ENCODE measurements at places on chromosomes 1 and 21.
A peak's percentile ranks its signal among the peaks of the same experiment; 100 is the strongest.

GRCh38 chr1:86084998-86085397 is 71.6 kb downstream of the COL24A1 start:
- no peak for DNase-seq

- DNase-seq, result peak; percentile 11
Measured at GRCh38 chr1:80384083-80384830, 1377.7 kb upstream of the ADGRL4 start.

DNA sequence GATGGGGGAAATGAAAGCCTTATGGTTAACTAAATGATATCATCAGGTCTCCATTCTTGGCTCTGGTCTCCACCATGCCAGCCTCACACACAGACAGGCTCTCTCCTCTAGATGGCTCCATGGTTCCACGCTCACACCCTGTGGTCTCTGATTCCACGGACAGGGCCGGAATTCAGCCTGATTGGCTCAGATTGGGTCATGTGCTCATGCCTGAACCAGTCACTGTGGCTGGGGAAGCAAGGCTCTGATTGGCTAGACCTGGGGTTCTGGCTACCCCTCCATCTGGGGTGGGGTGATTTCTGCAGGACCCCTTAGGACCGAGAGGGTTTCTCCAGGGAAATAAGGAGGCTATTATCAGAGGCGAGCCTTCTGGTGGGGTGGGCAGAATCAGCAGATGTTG is 277.0 kb downstream of the PTPRU start:
- DNase-seq, result peak; percentile 78

GRCh38 chr1:89519779-89520358 is 4.8 kb upstream of the LRRC8B start:
- DNase-seq, result peak; percentile 54

GRCh38 chr1:2194319-2194897 is at the start of gene FAAP20:
FAAP20 (minus strand) TSS chr1:2194772; CDS start chr1:2194749, 23 bp downstream.
- DNase-seq, result peak; percentile 66

- no peak for DNase-seq
Measured at GRCh38 chr1:39694026-39694425, 2.8 kb upstream of the HPCAL4 start.

- no peak for DNase-seq
Measured at GRCh38 chr1:229318056-229318455, 24.8 kb downstream of the CCSAP start.

GRCh38 chr1:65694933-65695332 is 97.8 kb upstream of the PDE4B start:
- no peak for DNase-seq

DNA sequence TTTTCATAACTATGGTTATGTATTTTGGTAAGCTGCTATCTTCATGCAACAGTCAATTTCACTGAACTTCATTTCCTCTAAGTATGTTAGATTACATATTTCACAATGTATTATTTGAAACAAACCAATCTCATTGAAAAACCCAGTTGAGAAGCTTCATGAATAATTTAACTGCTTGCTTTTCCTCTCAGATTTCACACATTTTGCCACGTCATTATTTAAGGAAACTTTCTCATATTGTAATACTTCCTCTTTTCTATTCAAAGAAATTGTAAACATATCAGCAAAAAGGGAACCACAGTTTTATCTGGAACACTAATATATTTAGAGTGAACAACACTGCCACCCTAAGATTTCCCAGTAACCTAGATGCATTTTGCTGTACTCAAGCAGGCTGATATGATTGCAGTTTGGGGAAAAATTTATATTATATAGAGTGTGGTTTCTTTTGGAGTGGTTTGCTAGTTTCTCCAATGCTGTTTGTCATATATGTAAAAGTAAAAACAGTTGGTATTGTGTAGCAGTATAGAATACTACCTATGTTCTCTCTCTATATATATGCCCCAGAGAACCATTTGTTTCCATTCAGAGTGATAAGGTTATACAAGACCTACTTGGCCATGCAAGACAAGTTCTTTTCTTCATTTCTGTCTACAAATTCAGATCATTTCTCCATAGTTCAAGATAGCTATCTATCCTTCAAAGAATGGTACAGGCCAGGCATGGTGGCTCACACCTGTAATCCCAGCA is 28.4 kb upstream of the AHCTF1 start:
- DNase-seq, result no peak

- no peak for DNase-seq
Measured at GRCh38 chr1:54798206-54798605, 2.9 kb downstream of the TTC22 start.

- DNase-seq, result peak; percentile 56
Measured at GRCh38 chr1:40625476-40626382, 39.8 kb downstream of the RIMS3 start.

- DNase-seq, result no peak
Measured at GRCh38 chr1:153685544-153686340, 7.3 kb downstream of the NPR1 start.

- DNase-seq, result no peak
Measured at GRCh38 chr1:59732214-59732955, 82.4 kb upstream of the HOOK1 start.

GRCh38 chr1:95111014-95111413 is 6.1 kb upstream of the TLCD4 start:
- DNase-seq, result no peak

DNA sequence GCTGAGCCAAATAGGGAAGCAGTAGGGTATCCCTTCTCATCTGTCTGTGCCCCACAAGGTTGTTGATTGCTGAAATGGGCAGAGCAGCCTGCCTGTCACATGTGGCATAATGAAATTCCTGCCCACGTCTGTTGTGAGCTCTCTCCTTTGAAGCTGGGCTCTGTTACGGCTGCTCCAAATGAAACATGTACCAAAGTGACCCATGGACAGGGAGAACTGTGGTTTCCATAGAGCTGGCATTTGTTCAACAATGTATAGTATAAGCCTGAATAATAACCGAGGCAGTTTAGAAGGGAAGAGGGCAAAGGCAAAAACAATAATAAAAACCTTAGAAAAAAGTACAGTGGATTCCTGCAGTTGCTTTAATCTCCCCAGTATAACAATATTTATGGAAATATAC is 149.7 kb downstream of the LYPLAL1 start:
- DNase-seq, result peak; percentile 69
